ENCODE measurements at places on chromosomes 2 and 18.

- no peak for DNase-seq
These were observed 1138.2 kb upstream of the TMEFF2 start for GRCh38 chr2:193332941-193333340.

GRCh38 chr2:132473174-132473883, 56.7 kb downstream of the GPR39 start:
- DNase-seq, result no peak

DNA sequence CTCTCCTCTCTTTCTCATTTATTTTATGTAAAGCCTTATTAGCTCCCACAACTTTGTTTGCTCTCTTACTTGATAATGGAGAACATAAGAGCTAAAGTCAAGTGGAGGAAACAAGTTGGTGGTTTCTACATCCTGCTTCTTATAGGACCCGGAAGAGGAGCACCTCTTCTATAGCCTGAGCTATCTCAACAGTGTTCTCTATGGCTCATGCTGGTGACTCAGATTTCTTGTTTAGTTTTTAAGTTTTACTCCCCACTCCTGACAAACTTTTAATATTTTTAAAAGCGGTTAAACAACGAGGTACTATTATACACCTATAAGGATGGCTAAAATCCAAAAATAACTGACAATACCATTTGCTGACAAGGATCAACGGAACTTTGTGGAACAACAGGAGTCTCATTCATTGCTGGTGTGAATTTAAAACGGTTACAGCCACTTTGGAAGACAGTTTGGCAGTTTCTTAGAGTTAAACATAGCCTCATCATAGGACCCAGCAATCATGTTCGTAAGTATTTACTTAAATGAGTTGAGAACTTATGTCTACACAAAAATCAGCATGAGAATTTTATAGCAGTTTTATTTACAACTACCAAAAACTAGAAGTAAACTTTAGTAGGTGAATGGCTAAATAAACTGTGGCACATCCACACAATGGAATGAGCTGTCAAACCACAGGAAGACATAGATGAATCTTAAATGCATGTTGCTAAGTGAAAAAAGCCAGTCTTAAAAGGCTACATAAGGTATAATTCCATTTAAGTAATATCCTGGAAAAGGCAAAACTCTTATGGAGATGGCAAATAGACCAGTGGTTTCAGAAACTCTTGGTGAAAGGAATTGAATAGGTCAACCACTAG, 12.7 kb upstream of the CDC42EP3 start:
- DNase-seq, result no peak

DNA sequence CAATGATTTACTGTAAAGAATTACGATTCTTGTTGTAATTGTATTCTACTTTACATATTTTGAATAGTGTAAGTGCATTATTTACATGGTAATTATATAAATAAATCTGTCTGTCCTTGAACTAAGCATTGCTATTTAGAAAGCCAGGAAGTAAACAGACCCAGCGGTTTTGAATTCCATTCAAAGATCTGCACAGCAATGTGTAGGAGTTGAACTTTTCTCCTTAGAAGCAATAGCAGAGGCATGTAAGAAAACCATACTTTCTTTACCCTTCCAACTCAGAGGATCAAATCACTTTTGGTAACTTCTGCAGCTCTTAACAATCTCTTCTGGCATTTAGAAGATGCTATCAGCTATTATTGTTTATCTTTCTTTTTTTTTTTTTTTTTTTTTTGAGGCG, 109.2 kb upstream of the VRK2 start:
- no peak for DNase-seq

GRCh38 chr2:147845411-147845971, 662 bp downstream of the ACVR2A start:
- peak; percentile 33 for DNase-seq

DNA sequence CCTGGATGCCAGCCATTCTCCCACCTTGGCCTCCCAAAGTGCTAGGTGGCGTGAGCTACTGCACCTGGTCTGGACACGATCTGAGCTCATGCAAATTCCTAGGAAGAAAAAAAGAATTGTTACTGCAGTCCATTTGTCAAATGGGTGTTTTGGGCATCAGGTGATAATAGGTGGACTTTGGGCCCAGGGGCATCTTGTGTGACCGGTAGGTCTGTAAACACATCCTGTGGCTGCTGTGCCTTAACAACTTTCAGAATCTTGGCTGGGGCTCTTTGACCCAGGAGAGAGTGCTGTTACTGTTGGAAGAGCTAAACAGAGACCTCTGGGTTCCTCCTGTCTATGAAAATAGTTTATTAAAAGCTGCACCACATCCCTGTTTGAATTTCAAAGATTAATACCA, 34.9 kb upstream of the TFCP2L1 start:
- no peak for DNase-seq

DNA sequence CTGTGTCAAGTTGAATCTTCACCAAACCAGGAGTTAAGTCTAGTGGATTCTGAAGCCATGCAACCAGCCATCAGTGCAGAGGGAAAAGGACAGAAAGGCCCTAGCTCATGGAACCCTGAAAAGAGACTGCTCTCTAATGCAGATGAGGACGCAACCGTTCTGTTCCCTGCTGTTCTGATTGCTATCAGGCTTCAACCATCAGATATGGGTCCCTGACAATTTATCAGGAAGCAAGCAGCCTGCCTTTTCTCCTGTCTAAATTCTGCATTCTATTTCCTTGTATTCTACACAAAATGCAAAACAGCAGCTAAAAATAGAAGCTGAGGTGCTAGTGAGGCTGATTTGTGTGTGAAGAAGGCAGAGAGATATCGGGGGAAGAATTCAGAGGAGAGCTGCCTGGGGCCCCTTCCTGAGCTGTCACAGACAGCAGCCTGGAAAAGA, 68.4 kb upstream of the RTN4 start:
- DNase-seq, result no peak

DNA sequence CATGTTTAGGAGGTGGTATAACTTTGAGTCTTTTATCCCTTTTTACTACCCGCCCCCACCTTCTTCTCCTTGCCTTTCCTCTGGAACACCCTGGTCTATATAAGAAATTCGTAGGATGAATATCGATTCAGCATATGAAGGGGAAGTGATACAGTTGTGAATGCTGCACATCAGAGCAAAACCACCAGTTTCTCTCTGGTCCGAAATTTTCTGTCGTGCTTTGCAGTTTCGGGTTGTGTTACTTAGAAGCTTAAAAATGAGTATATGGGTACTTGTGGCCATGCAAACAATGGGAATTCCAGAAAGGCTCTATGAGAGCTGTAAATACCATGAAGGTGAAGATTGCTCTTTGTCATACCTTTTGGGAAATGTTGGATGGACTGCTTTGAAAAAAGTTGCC, 60.6 kb downstream of the DAW1 start:
- no peak for DNase-seq

GRCh38 chr2:1769703-1770422, 25.5 kb upstream of the PXDN start:
- DNase-seq, result no peak
